Liver (tissue), 10 donors: ENCODE measurements at places on chromosomes 1 and 21. TPM values are rescaled to one million over a fixed set of nuclear protein-coding genes. Genes with fewer than 3 reads are reported as not detected.

- no peak for DNase-seq
These were observed 83.0 kb downstream of the RYR2 start for GRCh38 chr1:237124856-237125462.

GRCh38 chr1:210690236-210690635 is 361.5 kb downstream of the HHAT start:
- DNase-seq: no peak

DNA sequence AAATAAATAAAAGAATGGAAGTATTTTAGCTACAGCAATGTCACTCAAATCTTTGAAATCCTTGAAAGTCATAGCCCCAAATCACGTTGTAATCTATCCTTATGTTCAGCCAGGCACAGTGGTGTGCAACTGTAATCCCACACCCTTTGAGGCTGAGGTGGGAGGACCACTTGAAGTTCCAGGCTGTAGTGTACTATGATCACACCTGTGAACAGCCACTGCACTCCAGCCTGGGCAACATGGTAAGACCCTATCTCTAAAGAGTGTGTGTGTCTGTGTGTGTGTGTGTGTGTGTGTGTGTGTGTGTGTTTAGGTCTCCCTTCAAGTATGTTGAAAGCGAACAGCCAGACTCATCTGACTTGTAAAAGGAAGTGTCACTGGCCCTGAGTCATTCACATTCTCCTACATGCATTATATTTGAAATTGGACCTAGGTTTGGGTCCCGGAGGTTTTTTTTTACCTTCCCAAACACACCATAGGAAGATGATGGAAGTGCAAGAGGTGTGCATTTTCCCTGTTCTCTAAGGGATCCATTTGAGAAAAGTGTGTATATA is 50.1 kb downstream of the ZNF281 start:
- no peak for DNase-seq

DNA sequence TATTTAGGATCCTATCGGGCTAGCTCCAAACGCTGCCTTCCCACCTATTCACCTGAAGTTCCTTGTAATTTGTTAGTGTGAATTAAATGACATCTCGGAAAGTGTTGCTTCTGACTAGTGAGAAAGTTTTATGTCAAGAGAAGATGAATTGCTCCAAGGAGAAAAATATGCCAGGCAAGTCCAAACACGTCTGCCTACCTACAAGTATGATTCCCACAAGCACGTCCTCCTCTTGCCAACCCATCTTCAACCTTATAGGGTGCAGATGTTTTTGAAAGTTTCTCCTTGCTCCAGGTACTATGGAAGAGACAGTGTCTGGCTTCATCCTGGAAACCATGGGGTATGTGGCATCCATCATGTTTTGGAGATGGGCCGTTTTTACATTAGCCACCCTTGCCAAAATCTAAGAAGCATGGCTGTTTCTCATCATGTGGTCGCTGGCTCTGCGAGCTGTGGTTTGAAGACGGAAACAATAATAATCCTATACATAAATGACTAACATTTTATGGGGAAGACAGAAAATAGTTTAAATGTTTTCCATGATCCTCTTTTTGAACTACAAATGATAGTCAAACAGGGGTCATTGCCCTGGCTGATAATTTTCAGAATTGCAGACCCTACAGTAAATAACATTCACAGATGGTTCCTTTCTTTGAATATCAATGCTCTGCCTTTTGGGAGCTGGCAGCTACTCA is 505.8 kb downstream of the SMYD3 start:
- no peak for DNase-seq

PLA2G2D gene
- polyA plus RNA-seq: not detected

C8B gene
- 299 TPM for polyA plus RNA-seq

GRCh38 chr1:42179275-42179674 is 14.7 kb upstream of the GUCA2A start:
- DNase-seq: no peak

RGS5 gene
- 10.1 TPM for polyA plus RNA-seq

DNA sequence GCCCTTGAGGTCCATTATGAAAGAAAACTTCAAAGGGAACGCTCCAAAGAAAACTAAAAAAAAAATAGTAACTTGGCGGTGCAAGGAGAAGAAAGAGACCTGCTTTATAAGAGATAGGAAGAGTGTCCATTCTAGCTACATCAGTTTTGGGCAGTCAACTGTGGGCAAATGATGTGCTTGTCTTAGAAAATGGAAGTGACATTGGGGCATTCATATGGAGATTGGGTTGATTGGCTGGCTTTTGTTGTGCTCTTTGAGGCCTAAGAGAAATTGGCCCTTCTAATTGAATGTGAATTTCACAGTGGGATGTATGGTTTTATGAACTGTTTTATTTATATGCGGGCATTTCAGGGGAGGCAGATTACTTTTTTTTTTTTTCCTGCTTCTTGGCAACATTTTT is 13.2 kb downstream of the PPP1R12B start:
- no peak for DNase-seq

- DNase-seq: no peak
These were observed 2.9 kb downstream of the TRIM62 start for GRCh38 chr1:33178836-33179439.

GRCh38 chr21:44421901-44422840 is 33.1 kb upstream of the LRRC3 start:
- no peak for DNase-seq

GRCh38 chr1:24830680-24831272 is 85.5 kb downstream of the CLIC4 start:
- DNase-seq: no peak

DNA sequence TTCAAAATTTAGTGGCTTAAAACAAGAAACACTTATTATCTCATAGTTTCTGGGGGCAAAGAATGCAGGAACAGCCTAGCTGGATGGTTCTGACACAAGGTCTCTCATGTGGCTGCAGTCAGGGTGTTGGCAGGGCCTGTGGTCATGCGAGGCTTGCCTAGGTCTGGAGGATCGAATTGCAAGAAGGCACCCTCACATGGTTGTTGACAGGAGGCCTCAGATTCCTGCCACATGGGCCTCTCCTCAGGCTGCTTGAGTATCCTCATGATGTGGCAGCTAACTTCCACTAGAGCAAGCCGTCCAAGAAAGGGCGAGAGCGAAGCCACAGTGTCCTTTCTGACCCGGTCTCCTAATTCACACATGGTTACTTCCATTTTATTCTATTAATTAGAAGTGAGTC is 6.2 kb upstream of the NRIP1 start:
- no peak for DNase-seq

- no peak for DNase-seq
These were observed 14.5 kb upstream of the NRIP1 start for GRCh38 chr21:15079269-15079668.

- no peak for DNase-seq
These were observed 38.9 kb downstream of the MORN1 start for GRCh38 chr1:2352341-2352896.

- no peak for DNase-seq
These were observed 389.7 kb downstream of the RPS6KC1 start for GRCh38 chr1:213440766-213441165.

DNA sequence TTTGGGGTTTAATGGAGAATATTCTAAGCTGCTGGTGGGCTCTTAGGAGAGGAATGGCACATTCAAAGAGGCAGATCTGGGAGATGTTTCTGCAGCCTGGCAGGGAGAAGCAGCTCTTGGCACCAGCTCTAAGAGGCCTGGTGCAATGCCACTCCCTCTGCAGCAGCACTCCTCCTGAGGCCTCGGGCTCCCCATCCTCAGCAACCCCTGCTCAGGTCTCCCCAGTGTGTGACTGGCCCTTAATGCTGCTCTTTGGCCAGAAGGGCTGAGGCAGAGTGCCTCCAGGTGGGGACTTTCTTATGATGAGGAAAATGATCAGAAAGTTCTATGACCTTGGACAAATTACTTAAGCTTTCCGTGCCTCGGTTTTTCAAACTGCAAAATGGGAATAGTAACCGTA is 55.5 kb downstream of the MAB21L3 start:
- DNase-seq: no peak

PDZK1IP1 gene
- 0.89 TPM for polyA plus RNA-seq

TOMM20 gene
- 74.4 TPM for polyA plus RNA-seq

- DNase-seq: no peak
These were observed 187.1 kb downstream of the CDC42BPA start for GRCh38 chr1:227131193-227131592.
